ENCODE measurements at places on chromosomes 13 and 19.

DNA sequence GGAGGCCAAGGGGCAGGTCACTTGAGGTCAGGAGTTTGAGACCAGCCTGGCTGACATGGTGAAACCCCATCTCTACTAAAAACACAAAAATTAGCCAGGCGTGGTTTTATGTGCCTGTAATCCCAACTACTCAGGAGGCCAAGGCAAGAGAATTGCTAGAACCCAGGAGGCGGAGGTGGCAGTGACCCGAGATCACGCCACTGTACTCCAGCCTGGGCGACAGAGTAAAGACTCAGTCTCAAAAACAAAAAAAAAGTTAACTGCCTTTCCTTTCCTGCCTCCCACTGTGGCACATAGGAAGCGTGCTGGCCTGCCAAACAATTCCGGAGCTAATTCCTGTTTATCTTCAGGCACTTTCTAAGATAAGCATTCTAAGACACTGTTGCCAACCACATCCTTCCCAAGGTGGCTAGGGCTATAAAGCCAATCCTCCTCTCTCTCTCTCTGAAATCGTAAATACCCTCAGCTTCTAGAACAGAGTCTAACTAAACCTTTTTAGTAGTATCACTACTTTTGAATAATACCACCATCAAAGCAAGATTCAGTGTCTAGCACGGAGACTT lies 21.6 kb downstream of the SLC25A30 start:
- no peaks in the 10 kb centered on the region for H3K27me3 ChIP-seq
- peaks cover 26% of the 10 kb centered on the region for H3K4me1 ChIP-seq
- H3K36me3 ChIP-seq: peaks cover 88% of the 10 kb centered on the region
- no peak for DNase-seq
- peak overlapping the region; percentile 58 for H3K27ac ChIP-seq

GRCh38 chr19:2719920-2720776 lies 1.0 kb downstream of the DIRAS1 start:
- peak; percentile 68 for DNase-seq
- H3K36me3 ChIP-seq: no peaks in the 10 kb centered on the region
- peak overlapping the region; percentile 86 for H3K27ac ChIP-seq
- H3K27me3 ChIP-seq: peaks cover 11% of the 10 kb centered on the region
- H3K4me1 ChIP-seq: peaks cover 21% of the 10 kb centered on the region

- H3K27me3 ChIP-seq: no peaks in the 10 kb centered on the region
- no peak overlapping the region for H3K4me3 ChIP-seq
- H3K4me1 ChIP-seq: no peaks in the 10 kb centered on the region
Observed at GRCh38 chr13:51839711-51840540, 5.1 kb downstream of the TMEM272 start.

DNA sequence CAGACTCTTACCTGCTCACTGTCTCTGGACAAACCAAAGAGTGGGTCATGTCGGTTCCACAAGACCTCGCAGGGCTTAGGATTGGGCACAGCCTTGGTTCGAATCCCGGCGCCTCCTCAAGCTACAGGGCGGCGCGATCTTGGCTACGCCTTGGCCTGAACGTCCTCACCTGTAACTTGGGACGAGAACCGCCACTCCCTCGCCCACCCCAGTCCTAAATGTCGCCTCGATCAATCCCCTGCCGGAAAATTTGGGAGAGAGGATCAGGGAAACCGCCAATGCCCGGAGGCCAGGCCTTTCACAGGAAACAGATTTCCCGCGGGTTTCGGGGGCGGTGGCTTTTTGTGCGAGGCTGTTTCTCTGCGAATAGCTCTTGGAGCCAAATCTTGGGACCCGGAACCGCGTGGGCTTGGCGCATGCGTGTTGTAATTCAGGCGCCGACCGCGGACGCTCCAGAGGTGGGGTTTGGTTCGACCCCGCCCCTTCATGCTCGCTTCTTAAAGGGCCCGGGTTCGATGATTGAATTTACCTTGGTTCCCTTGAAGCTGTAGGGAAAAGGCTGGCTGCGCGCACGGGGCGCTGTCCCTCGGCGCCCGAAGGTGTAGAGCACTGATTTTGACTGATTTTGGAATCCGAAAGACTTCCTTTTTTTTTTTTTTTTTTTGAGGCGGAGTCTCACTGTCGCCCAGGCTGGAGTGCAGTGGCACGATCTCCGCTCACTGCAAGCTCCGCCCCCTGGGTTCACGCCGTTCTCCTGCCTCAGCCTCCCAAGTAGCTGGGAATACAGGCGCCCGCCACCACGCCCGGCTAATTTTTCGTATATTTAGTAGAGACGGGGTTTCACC lies at the start of gene NR2C2AP:
Gene NR2C2AP (minus strand): TSS at position 403 of the 845 bp plus-strand sequence. CDS start 354 bp downstream, at position 49.
- peak within 1 kb of the TSS; percentile 73 for H3K4me3 ChIP-seq
- peak within 1 kb of the TSS; percentile 74 for H3K27ac ChIP-seq
- peaks cover 27% of the 10 kb centered on the region for H3K36me3 ChIP-seq
- H3K27me3 ChIP-seq: no peaks in the 10 kb centered on the region
- H3K4me1 ChIP-seq: peaks cover 7% of the 10 kb centered on the region

DNA sequence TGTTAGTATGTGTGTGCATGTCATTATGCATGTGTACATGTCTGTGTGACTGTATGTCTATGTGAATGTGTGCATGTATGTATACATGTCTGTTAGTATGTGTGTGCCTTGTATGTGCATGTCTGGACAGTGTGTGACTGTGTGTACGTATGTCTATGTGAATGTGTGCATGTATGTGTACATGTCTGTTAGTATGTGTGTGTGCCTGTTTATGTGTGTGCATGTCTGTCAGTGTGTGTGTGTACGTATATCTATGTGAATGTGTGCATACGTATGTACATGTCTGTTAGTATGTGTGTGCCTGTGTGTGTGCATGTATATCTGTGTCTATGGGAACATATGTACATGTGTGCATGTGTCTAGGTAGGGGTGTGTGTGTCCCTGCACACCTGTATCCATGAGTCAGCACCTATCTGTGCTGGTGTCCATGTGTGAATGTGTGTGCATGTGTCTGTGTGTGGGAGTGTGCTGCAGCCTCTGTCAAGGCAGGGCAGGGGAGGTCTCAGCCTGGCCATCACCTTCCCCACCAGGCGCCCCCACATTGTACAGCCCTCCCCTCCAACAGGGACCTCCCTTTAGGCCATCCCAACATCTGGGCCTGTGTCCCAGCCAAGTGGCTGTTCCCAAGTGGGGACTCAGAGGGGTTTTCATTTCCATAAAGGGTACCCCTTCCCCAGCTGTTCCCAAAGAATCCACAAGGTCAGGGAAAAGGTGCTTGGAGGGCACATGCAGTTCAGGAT lies 4.4 kb downstream of the GAS6 start:
- no peaks in the 10 kb centered on the region for H3K36me3 ChIP-seq
- no peak for DNase-seq
- H3K27ac ChIP-seq: no peak overlapping the region
- H3K27me3 ChIP-seq: no peaks in the 10 kb centered on the region
- peaks cover 68% of the 10 kb centered on the region for H3K4me1 ChIP-seq
- H3K4me3 ChIP-seq: no peak overlapping the region

Measured in heart left ventricle (tissue), 16 donors.